ENCODE measurements at places on chromosomes 7 and 10.
A peak's percentile ranks its signal among the peaks of the same experiment; 100 is the strongest.

DNA sequence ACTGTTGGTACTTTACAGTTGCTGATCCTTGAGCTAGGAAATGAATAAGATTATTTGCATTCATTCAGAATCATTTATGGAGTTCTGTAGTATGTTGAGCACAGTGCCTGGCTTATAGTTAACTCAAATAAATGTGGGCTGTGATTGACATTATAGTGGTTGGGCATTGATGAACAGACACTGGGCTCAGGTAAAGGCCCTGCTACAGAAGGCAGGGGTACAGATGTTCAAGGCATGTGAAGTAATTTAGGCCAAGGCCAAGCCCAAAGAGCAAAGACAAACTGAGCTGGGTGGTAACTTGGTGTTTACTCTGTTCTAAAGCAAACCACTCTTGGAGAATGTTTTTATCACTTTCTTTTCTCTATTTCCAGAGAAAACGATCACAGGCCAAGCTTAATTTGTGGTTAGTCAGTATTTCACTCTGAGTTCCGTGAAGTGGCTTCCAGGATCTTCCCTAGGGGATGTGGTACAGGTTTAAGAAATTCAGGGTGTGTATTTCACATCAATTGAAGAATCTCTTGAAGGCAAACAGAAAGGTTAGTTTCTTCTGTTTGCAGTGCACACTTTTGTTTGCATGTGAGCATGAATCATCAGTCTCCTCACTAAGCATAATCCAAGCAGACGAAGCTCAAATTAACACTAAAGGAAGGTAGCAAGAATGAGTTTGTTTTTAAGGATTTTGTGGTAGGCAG lies 113.9 kb upstream of the PRR15 start:
- DNase-seq = peak; percentile 93

DNA sequence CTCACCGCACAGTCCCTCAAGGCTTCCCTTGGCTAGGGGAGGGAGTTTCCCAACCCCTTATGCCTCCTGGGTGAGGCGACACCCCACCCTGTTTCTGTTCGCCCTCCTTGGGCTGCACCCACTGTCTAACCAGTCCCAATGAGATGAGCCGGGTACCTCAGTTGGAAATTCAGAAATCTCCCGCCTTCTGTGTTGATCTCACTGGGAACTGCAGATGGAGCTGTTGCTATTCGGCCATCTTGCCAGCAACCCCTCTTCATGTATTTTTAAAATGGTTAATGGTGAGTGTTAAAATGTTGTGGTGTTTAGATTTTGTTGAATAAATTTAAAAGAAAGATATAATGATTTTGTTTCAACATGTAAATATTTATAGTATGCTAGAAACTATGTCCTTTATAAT lies 22.0 kb downstream of the UMAD1 start:
- DNase-seq = peak; percentile 55

DNA sequence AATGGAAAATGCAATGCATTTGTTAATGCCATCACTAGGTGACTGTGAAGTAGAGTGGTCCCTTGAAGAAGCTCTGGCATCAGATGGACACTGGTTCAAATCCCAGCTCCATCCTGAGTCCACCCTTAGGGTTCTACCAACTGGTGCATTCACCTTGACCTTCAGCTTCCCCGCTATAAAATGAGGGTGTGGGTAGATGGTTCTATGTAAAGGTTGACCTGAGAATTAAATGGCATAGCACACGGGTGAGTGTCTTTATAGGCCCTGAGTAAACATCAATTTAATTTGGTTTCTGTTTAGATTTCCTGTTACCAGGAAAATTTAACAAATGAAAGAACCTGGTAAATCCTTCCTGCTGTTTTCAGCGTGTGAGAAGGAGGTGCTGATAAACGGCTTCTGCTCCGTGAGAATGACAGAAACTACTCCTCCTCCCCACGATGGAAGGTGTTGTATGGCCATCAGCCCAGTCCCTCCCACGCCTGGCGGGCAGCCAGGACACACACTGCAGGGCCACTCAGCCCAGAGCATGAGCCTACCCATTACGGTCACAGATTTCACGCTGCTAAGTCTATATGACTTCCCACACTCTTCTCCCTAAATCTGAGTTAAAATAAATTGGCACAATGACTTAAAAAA lies 210.1 kb downstream of the TNS3 start:
- peak; percentile 99 for DNase-seq

- DNase-seq = no peak
Observed at GRCh38 chr7:43164757-43165156, 52.3 kb downstream of the HECW1 start.

DNA sequence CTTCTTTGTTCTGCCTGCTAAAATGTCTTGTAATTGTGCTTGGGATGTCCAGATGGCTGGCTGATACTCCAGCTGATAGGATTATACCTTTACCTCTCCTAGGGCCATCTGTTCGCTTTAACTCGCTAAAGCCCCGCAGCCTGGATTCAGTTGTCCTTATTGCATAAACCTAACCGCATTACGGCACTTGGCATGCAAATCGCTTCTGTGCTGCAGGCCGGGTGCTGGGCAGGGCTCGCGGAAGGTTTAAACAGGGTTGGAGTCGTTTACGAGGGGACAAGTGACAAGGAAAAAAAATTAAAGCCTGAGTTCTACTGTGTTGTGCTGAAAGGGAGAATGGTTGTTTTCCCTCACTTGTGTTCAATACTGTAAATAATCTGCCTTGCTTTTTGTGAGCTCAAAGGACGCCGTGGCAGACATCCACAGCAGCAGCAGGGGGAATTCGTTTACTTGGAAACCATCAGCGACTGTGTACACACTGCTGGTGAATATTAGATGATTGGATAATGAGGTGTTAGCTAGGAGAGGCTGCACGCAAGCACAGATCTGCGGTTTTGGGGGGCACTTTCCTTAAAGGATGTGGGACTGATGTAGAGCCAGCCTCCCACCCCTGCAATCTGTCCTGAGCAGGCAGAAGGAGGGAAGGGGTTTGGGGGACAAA lies 93.0 kb downstream of the EBF3 start:
- peak; percentile 92 for DNase-seq

DNA sequence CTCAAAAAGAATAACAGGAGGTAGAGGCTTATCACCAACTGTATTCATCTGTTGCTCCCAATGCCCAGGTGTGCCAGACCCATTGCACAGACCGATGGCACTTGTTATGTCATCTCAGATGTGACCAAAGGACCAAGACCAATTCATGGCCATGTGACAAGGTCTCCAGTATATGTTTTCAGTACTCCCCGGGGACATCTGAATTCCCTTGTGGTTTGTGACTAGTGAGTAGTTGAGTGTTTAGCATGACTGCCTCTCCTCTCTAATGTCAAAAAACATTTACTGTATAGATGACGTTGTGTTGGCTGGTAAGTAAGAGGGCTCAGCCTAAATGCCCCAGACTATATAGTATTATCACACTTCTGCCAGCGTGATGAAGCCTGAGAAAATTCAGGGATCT lies 202.1 kb upstream of the SMIM30 start:
- DNase-seq = no peak

GRCh38 chr7:110311556-110311955 lies 779.4 kb upstream of the LRRN3 start:
- no peak for DNase-seq

- DNase-seq = peak; percentile 42
Observed at GRCh38 chr10:43255634-43256431, 11.0 kb downstream of the RASGEF1A start.

DNA sequence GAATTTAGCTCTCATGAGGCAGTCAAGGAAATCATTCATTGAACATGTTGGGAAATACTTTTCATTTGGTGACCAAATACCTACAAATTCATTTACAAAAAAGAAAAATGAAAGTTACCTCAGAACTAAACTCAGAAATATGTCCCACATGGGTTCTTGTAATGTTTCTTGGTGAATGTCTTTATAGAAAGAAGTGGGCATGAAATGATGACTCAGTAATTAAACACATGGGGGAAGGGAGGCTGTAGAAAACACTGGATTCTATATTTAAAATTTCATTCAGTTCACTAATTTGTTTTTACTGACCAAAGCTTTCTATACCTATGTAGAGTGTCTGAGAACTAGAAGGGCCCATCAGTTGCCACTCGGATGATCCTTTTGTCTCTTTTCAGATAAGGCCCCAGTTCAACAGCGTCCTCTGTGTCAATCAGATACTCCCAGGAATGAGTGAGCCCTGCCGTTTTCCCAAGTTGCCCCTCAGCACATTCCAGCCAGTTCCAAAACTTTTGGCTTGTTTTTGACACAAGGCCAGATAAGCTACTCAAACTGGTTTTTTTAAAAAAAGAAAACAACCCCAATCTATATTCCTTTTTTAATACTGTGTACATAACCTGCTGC lies 49.3 kb upstream of the AGBL3 start:
- no peak for DNase-seq
